ENCODE measurements at places on chromosomes 1 and 21.

GRCh38 chr1:209876078-209876800 lies 48.5 kb downstream of the UTP25 start:
- DNase-seq, result no peak

DNA sequence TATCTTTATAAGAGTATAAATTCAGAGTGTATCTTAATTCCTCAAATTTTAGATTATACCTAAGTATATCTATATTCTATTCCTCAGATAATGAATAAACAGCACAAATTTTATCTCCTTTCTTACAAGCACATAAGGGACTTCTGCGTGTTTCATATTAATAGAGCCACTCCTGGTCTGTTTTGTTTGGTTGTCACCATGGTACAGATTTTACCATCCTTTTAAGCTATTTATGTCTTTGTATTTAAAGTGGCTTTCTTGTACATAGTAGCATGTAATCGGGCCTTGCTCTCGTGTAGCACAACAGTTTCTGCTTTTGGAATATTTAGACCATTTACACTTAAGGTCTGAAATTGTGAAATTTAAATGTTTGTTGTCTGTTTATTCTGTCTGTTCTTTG lies 52.6 kb upstream of the SLC35A3 start:
- DNase-seq, result no peak

GRCh38 chr1:101300916-101301315 lies 64.1 kb downstream of the S1PR1 start:
- DNase-seq, result no peak

DNA sequence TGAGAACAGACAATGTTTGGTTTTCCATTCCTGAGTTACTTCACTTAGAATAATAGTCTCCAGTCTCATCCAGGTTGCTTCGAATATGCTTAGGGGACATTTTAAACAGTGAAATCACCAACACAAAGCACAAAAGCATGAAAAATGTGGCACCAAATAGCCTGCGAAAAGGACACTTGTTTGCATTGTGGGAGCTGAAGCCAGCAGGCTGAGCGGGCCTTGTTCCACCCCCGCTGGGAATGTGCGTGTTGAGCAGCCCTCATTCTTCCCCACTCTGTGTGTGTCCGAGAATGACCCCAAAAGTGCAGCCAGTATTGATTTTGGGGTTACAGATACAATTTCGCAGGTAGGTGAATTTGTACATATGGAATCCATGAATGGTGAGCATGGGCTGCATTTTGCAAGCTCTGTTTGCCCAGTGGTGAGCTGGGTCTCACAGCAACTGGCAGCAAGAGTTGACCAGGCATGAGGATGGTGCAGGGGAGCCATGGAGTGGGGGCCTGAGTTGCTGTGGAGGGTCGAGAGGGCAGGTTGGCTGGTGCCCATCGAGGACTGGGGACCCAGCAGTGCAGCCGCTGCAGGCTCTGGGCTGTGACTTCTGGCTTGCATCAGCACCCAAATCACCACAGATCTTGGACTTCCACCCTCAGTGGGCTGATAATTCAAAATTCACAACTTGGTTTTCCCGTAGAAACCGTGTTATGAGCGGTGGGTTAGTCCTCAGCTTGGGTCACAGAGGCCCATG lies 29.4 kb downstream of the NENF start:
- no peak for DNase-seq

GRCh38 chr1:220761688-220762427 lies 13.7 kb downstream of the MTARC2 start:
- DNase-seq, result no peak

DNA sequence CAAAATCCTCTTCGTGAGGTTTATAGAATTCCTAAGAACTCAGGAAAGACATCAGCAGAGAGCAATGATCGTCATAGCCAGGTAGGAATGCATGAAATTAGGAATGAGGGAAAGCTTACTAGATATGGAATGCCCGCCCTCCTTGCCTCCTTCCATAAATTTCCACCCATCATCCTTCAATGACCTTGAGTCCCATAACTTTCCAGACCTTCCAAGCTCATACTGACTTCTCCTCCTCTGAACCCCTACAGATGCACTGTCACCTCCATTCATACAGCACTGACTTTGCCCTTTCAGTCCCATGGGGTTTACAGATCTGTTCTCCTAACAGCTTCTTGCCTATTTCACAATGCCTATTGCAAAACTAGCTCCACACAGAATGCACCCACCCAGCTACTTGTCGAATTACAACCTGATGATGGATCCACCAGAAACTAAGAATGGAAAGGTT lies 23.8 kb upstream of the PPP1R15B start:
- DNase-seq, result peak; percentile 51

GRCh38 chr1:243407284-243408018 lies 151.6 kb downstream of the SDCCAG8 start:
- peak; percentile 20 for DNase-seq

DNA sequence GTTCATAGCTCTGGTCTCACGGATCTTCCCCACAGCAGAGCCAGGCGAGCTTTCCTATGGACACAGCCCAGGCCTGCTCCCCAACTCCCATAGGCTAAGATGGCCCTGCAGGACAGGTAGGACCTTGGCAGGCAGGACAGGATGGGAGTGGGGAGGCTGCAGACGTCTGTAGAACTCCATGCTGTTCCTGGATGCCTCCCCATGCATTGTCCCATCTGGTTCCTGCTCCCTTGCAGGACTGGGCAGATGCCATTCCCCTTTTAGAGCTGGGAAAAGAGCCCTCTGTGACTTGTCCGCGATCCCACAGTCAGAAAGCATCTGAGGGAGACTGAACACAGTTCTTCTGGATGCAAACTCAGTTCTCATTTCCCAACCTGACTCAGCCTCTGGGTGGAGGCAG lies 71.9 kb upstream of the ATP5PO start:
- no peak for DNase-seq

GRCh38 chr21:46347791-46348381 lies 23.9 kb downstream of the PCNT start:
- peak; percentile 12 for DNase-seq

DNA sequence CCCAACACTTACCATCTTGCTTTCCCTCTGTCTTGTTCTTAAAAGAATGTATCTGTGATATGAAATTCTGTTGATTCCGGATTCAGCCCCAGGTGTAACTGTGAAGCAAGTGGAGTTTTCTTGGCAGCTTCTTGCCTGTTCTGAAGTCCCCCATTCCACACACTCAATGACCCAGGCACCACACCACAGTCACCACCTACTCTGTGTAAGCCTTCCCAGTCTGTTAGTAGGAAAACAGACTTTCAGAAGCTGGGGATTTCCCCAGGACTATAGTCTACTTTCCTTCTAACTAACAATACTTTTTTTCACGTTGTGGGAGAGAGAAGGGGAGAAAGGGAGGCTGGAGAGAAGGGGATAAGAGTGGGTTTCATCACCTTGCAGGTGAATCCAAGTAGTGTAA lies 299.1 kb upstream of the PROX1 start:
- DNase-seq, result no peak

GRCh38 chr1:2174348-2175054 lies 20.1 kb downstream of the FAAP20 start:
- DNase-seq, result peak; percentile 61

- no peak for DNase-seq
Measured at GRCh38 chr1:95393434-95393833, 159.4 kb downstream of the RWDD3 start.

GRCh38 chr1:200991097-200991614 lies 32.4 kb downstream of the KIF21B start:
- no peak for DNase-seq

DNA sequence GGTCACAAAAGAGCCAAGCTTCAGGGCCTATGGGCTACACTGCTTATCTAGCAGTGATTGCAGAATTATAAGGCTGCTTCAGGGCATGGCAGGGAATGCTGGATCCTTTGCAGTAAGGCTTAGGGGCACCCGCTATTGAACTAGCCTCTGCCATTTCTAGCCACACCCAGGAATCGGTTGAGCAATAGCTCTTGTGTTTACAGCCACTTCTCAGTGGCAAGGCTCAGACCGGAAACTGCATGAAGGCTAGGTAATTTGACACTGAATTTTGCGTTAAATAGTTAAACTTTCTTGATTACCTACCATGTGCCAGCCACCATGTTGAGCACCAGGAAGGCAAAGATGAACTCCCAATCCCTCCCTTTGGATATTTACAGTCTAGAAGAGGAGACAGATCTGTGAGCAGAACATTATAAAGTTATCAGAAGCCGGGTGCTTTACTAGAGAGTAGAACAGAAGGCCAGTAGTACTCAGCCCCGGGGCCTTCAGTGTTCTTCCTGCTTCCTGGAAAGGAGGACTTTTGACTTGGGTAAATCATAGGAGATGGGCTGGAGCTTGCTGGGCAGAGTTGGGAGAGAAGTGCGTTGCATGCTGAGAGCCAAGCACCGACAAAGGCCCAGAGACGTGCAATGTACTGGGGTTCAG lies 98.6 kb upstream of the LPGAT1 start:
- peak; percentile 61 for DNase-seq

DNA sequence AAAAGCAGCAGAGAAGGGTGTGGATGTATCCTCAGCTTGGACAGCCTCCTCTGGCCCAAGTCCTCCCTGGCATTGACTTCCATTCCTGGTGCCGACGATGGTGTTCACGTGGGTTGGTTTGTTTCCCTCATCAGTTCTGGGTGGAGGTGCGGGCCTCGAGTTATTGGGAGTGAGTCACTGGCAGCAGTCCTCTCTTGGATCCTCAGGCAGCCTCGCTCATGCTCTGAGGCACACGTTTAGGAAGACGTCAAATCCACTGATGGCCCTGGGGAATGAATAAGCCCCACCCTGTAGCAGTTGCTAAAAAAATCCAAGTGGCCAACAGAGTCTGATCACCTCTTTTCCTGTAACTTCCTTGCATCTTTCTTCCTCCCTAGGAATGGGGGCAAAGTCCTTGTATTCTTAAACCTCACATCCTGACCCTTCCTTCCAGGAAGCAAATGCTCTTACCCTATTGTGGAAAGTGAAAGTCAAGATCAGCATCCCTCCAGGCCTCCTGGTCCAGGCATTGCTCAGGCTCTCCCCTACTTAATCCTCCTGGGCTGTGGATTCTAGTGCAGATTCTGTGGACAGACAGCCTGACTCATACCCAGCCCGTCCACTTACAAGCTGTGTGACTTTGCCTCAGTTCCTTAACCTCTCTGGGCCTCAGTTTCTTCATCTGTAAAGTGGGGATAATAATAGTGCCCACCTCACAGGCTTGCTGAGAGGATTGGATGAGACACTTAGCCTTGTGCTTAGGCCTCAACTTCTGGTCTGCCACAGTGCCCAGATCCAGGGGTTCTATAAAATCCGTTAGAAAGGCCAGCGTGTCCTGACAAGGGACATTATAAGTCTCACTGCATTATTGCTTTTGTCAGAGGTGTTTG lies 111.1 kb downstream of the TLR5 start:
- DNase-seq, result no peak

DNA sequence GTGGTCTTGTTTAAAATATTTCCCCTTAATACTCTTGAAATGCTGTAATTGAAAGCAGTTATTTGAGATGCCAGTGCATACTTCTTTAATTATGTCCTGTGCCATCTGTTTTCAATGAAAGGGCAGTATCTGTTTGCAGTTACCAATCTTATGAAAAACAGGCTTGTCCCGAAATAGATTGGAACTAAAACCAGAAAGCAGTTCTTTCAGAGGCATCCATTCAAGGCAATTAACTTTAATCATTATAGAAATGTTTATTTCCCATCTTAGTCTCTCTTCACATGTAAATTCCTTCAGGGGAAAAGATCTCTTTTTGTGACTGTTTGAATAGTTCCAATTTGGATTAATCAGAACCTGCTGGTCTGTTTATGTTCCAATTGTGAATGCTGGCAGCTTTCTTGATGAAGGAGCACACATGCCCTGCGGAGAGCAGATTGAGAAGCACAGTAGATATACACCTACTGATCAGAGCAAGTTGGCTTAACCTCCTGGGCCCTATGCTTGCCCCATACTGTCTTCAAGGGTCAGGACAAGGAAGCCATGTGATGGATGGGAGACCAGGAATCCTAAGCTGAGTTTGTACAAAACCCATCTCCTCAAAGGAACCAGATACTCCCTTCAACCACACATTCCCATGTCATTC lies 41.6 kb upstream of the MROH9 start:
- no peak for DNase-seq

DNA sequence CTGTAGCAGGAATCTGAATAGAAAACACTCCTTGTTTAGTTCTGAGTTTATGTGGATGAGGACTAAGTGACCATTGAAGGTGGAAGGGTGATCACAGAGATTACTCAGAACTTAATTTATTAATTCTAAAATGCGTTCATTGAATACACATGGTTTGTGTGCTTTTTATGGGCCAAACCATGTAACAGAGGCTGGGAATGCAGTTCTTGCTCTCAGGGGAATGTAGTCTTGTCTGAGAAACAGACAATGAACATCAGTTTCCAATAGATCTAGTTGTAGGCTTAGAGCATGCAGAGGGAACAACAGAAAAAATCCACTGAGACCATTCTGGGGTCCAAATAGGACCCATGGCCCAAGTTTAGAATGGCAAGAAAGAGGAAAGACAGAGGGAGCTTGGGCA lies 46.1 kb downstream of the ITSN1 start:
- no peak for DNase-seq

- DNase-seq, result no peak
Measured at GRCh38 chr1:68954841-68955240, 458.0 kb upstream of the DEPDC1 start.

- DNase-seq, result no peak
Measured at GRCh38 chr1:161838885-161839284, 72.8 kb downstream of the ATF6 start.

GRCh38 chr1:107940017-107940577 lies 24.9 kb downstream of the VAV3 start:
- peak; percentile 37 for DNase-seq

DNA sequence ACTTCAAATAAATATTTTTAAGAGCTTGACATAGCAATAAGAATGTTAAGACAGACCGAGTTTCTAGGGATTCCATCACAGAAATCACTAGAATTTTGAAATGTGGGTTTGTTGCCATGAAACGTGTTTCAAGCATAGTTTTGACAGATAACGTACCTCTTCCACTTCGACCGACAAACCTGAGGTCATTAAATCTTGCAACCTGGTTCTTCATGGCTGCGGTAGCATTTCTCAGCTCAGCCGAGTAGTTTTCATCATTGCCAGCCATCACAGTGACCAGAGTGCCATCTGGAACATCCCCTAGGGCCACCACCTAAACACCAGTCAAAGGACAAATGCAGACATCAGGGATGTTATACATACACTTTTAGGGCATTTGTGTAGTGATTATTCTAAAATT lies 168.7 kb downstream of the RUNX1 start:
- no peak for DNase-seq

DNA sequence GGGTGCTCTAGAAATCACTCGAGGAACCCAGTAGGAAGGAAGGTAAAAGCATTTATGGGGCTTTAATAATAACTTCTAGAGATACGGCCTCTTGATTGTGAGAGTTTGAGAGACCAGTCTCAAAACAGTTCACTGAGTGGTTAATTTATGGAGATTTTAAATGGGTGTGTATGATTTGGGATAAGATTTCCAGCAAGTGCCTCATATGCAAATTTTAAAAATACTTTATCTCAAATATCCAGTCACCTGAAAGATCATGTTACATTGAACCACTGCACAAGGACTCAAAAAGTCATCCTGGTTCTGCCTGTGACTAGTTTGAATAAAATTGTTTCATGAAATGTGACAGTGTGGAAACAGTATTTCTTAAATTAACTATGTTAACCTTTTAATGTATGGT lies 64.5 kb downstream of the HUNK start:
- DNase-seq, result no peak

Data from hematopoietic multipotent progenitor cell treated with erythropoietin and hydrocortisone succinate and interleukin-3 and kit ligand, for 6 days (in vitro differentiated cells).